ENCODE measurements at places on chromosomes 5 and 9.

DNA sequence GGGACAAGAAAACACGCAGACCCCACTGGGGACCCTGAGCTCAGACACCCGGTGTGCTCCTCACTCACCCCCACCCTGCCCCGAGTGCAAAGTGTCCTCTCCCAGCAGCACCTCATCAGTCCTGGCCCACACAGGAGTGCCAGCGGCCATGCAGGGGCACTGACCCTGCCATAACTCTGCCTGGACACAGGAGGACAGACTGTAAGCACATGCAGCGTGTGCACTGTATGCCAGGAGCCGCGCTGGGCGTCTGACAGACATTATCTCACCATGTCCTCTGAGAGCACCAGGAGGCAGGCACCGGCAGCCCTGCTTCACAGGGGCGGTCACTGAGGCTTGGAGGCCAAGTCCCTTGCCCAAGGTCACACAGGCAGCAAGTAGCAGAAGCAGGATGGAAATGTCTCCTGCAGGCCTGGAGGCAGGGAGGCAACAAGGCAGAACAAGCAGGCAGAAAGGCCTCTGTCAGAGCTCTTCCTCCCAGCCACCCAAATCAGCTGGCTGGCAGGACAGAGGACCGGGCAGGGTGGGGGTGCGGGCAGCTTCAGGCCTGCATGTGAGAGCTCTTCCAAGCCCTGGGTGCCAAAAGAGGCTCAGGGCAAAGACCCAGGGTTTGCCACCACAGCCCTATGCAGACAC lies 8.4 kb downstream of the EEIG1 start:
- no peak for DNase-seq

GRCh38 chr9:110744715-110745384 lies 76.3 kb downstream of the MUSK start:
- DNase-seq = peak; percentile 98

DNA sequence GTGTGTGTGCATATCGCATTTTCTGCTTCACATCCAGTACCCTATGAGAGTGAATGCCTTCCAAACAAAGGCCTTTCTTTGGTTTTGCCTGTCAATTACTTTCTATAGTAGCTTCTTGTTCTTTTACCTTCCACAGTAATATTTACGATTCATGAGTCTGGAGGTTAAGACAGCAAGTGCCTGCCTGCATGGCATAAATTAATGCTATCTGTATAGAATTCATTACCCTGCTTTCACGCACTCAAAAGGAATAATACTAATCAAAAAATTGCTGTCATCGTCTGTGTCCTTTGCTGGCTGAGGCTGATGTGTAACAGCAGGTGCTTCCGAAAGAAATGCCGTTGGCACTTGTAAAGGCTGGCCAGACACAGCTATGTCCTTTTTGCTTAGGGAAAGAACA lies 1304.4 kb upstream of the CDH6 start:
- no peak for DNase-seq

DNA sequence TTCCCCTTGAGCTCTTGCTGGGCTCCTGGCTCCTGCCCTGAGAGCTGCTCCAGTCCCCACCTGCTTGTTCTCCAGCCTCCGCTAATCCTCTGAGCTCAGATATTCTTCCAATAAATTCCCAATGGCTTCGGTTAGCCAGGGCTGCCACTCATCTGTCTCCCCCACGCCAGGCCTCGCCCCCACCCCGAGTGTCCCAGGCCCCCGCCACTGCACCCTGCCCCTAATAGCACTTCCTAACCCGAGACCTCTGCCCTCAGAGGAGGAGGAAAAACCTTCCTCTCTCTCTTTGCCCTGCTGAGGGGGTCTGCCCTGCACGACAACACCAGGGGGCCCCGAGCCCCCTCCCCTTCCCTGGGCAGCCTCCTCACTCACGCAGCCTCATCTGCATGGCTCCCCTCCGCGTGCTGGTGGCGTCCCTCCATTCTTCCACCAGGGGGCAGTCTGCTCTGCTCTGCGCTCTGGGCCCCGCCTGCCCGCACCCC lies 5.4 kb upstream of the LCN15 start:
- DNase-seq = no peak

DNA sequence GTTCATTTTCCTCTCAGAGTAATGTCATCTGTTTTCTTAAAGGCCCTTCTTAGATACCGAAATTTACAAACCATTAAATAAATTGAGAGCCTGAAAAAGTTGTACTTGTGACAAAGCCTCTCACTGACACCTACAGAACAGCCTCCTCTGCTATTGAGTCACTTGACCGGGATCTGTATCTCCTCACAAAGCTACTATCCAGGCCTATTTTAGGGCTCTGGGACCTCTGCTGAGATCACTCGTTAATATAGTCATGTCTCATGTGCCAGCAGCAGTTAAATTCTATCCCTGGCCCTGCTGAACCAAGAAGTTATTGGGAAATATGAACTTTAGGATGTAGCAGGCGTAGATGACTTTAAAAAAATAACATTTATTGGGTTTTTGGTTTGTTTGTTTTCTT lies 31.1 kb downstream of the FBXO38 start:
- no peak for DNase-seq

GRCh38 chr5:654071-654778 lies 38.9 kb downstream of the TPPP start:
- no peak for DNase-seq

- no peak for DNase-seq
Measured at GRCh38 chr9:34047864-34048726, 592 bp downstream of the UBAP2 start.

- DNase-seq = no peak
Measured at GRCh38 chr9:22009506-22009867, 382 bp upstream of the CDKN2B start.

DNA sequence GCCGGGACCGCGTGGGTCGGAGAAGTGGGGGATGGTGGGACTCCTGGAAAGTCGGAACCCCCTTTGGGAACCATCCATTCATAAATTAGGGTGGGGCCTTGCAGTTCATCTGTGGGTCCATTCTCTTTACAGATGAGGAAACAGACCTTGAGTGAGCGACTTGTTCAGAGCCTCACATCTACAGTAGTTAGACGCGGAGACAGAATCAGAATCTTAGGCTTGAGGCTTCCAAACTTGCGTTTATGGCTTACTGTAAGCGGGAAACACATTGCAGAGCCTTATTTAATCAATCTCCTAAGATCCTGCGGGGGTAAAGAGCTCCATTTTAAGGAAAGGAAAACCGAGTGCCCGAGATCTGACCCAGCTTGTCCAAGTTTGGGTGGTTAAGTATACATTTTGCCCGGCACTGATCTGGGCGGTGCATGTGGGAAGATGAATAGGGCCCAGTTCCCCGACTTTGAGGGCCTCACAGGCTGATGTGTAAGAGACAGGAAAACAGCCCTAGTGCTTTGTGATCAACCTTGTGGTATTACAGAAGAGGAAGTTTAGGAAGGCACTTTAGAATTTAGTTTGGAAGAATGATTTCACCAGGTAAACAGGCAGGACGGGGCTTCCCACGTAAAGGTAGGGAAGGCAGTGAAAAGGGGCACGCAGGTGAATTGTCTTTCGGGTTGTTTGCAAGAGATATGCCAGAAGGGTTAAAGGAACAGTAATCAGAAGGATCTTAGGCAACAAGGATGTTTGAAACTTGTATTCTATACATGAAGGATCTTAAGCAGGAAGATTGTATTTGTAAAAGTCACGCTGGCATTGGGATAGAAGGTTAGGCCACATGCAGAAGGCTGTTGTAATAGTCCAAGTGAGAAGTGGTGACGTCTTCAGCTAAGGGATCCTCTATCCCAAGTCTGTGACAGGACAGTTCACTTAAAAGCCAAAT lies 744 bp downstream of the TARS1 start:
- DNase-seq = peak; percentile 61

GRCh38 chr9:113533335-113534225 lies 70.1 kb downstream of the RGS3 start:
- no peak for DNase-seq

DNA sequence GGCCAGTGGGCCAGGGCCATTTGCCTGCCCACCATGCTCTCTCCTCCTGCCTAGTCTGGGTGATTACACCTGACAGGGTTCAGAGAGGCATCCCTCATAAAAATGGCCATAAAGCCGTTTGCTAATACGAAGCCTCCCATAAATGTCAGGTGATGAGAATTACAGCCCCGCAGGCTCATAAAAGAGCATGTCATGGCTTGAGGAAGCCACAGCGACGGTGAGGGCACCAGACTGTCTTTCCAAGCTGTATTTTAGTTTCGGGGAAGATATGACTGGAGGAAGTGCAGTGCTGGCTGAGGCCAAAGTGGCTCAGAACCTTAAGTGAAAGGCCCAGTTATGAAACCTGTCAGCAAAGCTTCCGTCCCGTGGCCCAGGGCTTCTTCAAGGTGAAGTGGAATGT lies 18.5 kb upstream of the TCERG1 start:
- DNase-seq = no peak

DNA sequence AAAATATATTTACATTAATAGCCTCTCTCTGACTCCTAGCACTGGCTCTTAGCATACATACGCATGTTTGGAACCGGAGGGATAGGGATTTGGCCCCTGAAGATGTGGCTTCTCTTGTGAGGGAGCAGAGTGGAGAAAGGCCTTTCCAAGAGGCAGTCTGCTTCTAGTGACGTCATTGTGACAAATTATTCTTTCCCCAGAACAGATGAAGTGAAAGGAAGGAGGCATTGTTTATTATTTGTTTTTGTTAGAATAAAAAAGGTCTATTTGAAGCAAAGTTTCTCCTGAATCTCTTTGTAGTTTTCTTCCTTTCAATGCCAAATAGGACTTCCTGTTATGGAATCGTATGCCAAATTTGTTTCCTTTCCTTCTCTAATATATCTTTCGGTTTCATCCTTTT lies 361.6 kb downstream of the ICE1 start:
- no peak for DNase-seq

GRCh38 chr5:633501-633955 lies 21.4 kb downstream of the CEP72 start:
- no peak for DNase-seq

GRCh38 chr9:72326641-72327040 lies 38.4 kb downstream of the ZFAND5 start:
- no peak for DNase-seq

GRCh38 chr5:135216471-135217343 lies 182.3 kb downstream of the MACROH2A1 start:
- DNase-seq = no peak

Measured in SW 1271 (cell line).